ENCODE measurements at places on chromosomes 16 and 17.

GRCh38 chr17:3008336-3009288 lies 54.8 kb downstream of the OR1D5 start:
- DNase-seq, result no peak

GRCh38 chr17:66087073-66087472 lies 104.9 kb downstream of the CEP112 start:
- no peak for DNase-seq

- DNase-seq, result no peak
Measured at GRCh38 chr17:79799538-79800324, 2.9 kb upstream of the CBX8 start.

GRCh38 chr16:88697831-88698615 lies 8.2 kb downstream of the RNF166 start:
- DNase-seq, result peak; percentile 20

DNA sequence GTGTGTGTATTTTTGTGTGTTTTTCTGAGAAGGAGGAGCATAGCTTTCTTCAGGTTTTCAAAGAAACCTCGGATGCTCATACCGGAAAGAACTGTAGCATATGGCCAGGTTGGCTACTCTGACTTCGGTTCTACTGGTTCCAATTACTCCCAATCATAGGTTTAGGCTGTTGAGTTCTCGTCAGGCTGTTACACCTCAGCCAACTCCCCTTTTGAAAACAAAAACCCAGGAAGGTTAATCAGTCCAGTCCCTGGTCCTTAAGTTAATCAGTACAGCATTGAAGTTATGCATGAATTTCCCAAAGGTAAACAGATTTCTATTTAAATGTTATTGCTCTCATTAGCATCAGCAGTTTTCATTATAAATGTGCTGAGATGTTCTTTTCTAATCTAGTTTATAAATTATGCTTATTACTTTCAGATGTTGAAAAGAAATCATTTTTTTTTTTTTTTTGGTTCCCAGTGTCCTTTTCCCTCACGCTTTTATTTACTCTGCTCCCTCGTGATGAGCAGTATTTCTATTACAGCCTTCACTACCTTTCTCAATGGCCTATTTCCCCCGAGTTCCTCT lies 111.0 kb downstream of the NPIPB5 start:
- DNase-seq, result no peak

DNA sequence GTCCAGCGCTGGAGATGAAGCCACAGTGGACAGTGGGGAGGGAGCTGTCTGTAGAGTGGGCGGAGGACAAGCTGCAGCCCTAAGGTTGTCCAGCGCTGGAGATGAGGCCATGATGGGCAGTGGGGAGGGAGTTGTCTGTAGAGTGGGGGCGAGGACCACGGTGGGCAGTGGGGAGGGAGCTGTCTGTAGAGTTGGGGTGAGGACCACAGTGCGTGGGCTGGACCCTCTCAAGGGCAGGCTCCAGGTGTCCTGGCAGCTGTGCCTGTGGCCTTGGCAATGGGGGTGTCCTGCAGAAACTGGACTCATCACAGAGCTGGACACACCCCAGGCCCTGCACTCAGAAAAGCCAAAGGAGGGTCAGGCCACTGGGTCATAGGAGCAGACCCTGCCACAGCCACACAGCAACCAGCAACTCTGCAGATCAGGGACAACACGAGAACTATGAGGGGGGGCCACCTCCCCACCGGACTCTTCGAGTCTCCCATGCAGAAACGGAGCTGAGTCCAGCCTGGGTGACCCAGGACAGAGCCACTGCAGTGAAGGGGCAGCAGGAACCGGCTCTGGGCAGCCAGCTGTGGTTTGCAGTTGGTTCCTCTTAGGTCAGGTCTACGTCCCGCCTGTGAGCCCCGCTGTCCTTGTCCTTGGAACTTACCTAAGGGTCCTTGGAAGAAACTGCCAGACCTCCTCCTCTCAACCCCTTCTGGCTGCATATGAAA lies 33.4 kb upstream of the CBFA2T3 start:
- DNase-seq, result no peak

DNA sequence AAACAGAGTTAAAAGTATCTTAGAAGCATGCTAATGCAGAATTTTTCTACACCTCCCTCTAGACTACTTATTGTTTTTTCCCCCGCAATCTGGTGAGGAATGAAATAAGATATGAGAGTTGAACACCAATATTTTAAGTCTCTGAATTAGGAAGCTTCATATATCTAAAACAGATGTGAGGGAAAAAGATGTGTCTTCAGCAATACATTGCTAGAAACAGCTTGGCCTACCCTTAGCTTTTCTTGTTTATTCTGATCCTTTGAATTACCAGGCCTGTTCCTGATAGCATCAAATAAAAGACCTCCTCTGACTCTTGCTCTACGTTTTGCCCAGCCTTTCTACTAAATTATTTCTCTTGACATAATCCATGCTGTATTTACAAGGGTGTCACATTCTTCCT lies 221.8 kb downstream of the CDH11 start:
- DNase-seq, result no peak

DNA sequence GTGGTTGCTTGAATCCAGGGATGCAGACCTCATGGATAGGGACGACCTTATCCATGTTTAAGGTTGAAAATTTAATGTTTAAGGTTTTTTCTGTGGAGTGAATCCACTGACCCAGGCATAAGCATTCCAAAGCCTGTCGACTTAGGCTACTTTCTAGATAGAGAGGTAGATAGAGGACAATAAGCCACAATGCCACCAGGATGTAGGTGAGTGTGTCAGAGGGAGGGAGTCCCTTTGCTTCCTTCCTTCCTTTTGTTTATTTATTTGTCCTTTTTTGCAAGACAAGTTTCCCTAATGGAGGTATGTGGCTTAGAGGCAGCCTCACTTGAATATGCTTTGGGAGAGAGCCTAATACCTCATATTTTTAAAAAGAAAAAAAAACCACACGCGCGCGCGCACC lies 834.2 kb upstream of the SOX9 start:
- no peak for DNase-seq

DNA sequence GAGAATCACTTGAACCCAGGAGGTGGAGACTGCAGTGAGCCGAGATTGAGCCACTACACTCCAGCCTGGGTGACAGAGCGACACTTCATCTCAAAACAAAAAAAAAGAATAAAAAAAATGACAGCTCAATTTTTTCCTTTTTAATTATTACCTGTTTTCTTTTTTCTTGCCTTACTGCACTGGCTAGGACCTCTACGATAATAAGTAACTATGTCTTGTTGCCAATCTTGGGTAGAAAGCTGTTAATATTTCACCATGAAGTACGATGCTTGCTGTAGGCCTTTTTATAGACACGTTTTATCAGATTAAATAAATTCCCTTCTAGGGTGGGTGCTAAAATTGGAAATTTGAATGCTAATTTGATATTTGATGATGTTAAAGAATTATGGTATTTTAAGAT lies 82.8 kb downstream of the GLG1 start:
- no peak for DNase-seq

- DNase-seq, result no peak
Measured at GRCh38 chr16:49615576-49615975, 240.3 kb downstream of the ZNF423 start.

DNA sequence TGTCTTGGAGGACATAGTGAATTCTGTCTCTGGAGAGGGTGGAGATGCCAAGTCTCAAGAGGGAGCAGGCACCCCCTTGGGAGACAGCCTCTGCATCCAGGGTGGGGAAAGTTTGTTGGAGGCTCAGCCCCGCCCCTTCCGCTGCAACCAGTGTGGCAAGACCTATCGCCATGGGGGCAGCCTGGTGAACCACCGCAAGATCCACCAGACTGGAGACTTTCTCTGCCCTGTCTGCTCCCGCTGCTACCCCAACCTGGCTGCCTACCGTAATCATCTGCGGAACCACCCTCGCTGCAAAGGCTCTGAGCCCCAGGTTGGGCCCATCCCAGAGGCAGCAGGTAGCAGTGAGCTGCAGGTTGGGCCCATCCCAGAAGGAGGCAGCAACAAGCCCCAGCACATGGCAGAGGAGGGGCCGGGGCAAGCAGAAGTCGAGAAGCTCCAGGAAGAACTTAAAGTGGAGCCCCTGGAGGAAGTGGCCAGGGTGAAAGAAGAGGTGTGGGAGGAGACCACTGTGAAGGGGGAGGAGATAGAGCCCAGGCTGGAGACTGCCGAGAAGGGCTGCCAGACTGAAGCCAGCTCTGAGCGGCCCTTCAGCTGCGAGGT lies 5.2 kb downstream of the ZNF646 start:
- no peak for DNase-seq

- DNase-seq, result peak; percentile 86
Measured at GRCh38 chr16:38941-39892, 14.2 kb downstream of the POLR3K start.

DNA sequence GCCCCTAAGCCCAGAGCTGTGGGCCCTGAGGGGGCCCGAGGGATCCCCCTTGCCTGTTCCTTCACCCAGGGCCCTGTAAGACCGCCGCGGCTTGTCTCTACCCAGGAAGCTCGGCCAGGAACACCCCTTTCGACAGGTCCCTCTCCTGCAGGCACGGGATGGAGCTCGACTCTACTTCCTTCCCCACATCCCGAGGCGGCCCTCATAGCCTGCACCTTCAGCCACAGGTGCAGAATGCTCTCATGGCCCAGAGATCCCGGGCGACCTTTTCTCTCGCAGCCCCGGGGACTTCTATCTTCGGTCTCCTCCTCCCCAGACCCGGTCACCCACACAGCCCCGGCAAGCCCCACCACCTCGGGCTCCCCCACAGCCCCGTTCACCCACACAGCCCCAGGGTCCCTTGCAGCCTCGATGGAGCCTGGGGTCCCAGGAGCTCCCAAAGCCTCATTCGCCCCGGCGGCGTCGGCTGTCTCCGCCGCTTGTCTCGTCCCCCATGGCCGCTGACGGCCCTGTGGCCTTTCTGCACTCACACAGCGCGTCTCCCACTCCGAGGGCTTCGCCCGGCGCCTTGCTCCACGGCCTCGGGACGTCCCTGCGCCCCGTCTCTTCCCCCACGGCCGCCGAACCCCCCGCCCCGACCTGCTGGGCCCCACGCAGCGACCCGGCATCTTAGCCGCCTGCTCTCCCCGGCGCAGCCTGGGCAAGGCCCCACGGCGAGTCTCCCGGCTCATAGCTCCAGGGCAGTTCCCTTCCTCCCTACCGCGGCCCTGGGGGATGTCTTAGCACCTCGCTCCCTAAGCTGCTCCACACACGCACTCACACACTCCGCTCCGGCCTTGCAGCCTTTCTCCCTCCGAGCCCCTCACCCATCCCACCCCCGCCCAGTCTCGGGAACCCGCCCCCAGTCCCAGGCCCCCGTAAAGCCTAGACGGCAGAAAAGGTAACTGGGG lies 650 bp downstream of the KIAA0753 start:
- DNase-seq, result peak; percentile 53

GRCh38 chr16:6209355-6209930 lies 1111.8 kb upstream of the EEF2KMT start:
- DNase-seq, result no peak

- no peak for DNase-seq
Measured at GRCh38 chr17:74078363-74078941, 125.0 kb upstream of the RPL38 start.

DNA sequence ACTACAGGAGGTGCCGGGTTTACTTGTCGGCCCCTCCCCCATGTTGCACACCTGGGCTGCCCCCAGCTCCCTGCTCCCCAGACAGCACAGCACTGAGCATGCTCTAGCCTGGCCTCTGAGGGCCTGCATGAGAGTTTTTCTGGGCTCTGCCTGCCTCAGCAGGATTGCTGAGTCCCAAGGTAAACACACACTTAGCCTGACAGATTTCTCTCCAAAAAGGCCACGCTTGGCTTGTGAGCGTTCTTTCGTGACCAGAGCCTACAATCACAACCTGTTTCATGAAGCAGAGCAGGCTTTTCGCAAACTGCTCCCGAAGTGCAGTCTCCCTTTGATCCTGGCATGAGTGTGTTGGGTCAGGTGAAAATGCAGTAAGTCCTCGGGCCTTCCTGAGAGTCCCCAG lies 9.8 kb upstream of the CD300E start:
- DNase-seq, result no peak

GRCh38 chr17:81317530-81317821 lies 22.4 kb upstream of the SLC38A10 start:
- DNase-seq, result no peak

GRCh38 chr17:50822550-50822949 lies 12.8 kb upstream of the WFIKKN2 start:
- no peak for DNase-seq
